ENCODE measurements at places on chromosomes 1 and 21. TPM values are rescaled to one million over a fixed set of nuclear protein-coding genes. Genes with fewer than 3 reads are reported as not detected.

The CYP4B1 gene
- not detected for total RNA-seq

The TMIGD3 gene
- total RNA-seq, result not detected

The LIPI gene
- not detected for total RNA-seq

The KIRREL1 gene
- 81.4 TPM for total RNA-seq

The BTBD19 gene
- 1.9 TPM for total RNA-seq

The TRNP1 gene
- 72.3 TPM for total RNA-seq

The NUAK2 gene
- total RNA-seq, result 15.1 TPM

The BNIPL gene
- total RNA-seq, result 0.60 TPM

The LENEP gene
- total RNA-seq, result not detected

The SERPINC1 gene
- total RNA-seq, result not detected
